ENCODE measurements at places on chromosomes 11 and 22. TPM values are rescaled to one million over a fixed set of nuclear protein-coding genes. Genes with fewer than 3 reads are reported as not detected.

Gene RFPL3
- not detected for total RNA-seq

Gene ANO9
- total RNA-seq = not detected

Gene PLAAT5
- total RNA-seq = not detected

Gene INSC
- 1.4 TPM for total RNA-seq

Gene APOL5
- 0.18 TPM for total RNA-seq

Gene ELMOD1
- 0.18 TPM for total RNA-seq

Gene TBX10
- not detected for total RNA-seq

Gene NXPE4
- not detected for total RNA-seq

Gene SPTY2D1
- total RNA-seq = 35.8 TPM

Gene PKP3
- total RNA-seq = 2.2 TPM

Gene TRIM66
- 5.0 TPM for total RNA-seq

Gene CRYBA4
- total RNA-seq = not detected

Gene SEC14L3
- not detected for total RNA-seq

Gene LYVE1
- not detected for total RNA-seq

Gene PLXNB2
- 84.7 TPM for total RNA-seq

Gene OR9G4
- total RNA-seq = not detected

Gene CHRNA10
- under 0.01 TPM for total RNA-seq

Gene SLC22A12
- not detected for total RNA-seq

Gene MCAM
- 131 TPM for total RNA-seq

Gene C1QTNF4
- total RNA-seq = not detected

Gene OR2AT4
- total RNA-seq = not detected

Gene SAA1
- not detected for total RNA-seq

Gene DDIAS
- 15.8 TPM for total RNA-seq

Gene MED17
- 23.3 TPM for total RNA-seq

Gene SLCO2B1
- not detected for total RNA-seq

Gene TMEM121B
- under 0.01 TPM for total RNA-seq

Gene CADM1
- total RNA-seq = 62.2 TPM

All from IMR-90 (cell line).